ENCODE measurements at places on chromosomes 2 and 18.

DNA sequence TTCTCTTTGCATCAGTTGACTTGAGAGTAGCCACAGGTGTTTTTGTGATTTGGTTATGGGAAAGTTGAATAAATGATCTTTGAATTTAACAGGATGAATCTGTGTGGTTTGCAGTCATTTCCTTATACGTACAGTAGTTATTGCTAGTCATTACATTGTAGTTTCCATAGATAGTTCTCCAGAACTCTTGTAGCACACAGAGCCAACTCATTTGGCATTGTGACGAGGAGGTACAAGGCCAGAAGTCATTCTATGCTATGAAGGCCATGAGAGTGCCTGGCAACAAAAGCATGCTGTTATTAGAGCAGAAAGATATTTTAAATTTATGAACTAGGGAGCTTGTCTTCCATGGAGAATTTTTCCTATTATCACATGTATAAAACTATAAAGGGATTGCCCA, 973.0 kb upstream of the CHAC2 start:
- no peak overlapping the region for H3K27ac ChIP-seq
- no peaks in the 10 kb centered on the region for H3K4me1 ChIP-seq
- DNase-seq, result no peak

DNA sequence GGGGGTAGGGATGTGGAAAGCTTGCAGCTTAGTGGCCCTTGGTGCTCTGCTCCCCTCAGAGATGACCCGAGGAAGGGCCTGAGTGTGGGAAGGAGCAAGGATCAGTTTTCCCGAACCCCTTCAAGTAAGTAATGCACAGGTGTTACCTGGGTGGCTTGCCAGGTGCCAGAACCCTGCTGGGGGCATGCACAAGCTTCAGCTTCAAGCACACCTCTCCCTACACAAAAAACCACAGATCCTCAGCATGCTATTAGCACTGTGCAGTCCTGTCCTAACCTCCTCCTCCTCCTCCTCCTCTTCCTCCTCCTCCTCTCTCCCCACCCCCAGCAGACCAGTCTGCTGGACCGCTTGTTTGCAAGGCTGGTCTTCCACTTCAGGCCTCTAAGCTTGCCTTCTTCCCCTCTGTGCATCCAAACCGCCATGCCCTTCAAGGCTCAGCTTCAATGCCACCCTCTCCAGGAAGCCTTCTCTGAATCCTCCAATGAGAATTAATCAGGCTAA, 114.8 kb downstream of the ACAA2 start:
- DNase-seq, result no peak
- no peaks in the 10 kb centered on the region for H3K27me3 ChIP-seq
- H3K27ac ChIP-seq, result no peak overlapping the region
- no peaks in the 10 kb centered on the region for H3K4me1 ChIP-seq
- H3K36me3 ChIP-seq, result no peaks in the 10 kb centered on the region
- no peak overlapping the region for H3K4me3 ChIP-seq

DNA sequence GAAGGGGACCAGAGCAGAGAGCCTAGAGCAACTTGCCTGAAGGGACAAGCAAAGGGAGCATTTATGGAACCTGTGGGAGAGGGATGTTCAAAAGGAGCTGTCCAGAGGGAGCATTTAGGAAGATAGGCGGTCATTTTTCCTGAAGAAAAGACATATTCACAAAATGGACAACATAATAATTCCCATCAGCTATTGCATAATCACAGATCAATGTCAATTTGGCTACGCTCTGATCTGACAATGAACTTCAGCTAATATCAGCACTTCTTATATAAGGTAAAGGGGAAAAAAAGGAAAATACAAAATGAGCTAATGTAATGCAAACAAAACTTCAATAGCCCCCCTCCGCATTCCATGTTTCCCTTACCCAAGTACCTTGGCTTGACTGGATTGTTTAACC, 291.1 kb upstream of the CDH7 start:
- no peaks in the 10 kb centered on the region for H3K36me3 ChIP-seq
- H3K4me3 ChIP-seq, result no peak overlapping the region
- DNase-seq, result no peak
- no peak overlapping the region for H3K27ac ChIP-seq
- H3K27me3 ChIP-seq, result no peaks in the 10 kb centered on the region

DNA sequence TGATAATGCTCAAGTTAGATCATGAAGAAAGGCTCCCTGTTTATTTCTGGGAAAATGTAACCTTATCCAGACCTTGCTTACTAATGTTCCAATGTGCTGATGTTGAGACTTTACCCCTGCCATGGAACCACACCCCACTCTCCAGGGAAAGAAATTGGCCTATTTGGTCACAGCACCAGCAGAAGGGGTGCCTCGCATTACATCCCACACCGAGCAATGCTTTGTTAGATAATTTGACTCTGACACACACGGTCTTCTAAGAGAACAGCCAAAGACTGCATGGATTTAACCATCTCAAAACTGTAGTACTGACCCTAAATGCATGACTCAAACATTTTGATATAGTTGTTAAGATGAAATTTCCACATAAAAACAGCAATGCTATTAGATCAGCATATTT, 152.1 kb upstream of the CCDC150 start:
- DNase-seq, result no peak
- no peak overlapping the region for H3K27ac ChIP-seq
- H3K4me1 ChIP-seq, result no peaks in the 10 kb centered on the region
- no peak overlapping the region for H3K4me3 ChIP-seq
- peaks cover 2% of the 10 kb centered on the region for H3K27me3 ChIP-seq

DNA sequence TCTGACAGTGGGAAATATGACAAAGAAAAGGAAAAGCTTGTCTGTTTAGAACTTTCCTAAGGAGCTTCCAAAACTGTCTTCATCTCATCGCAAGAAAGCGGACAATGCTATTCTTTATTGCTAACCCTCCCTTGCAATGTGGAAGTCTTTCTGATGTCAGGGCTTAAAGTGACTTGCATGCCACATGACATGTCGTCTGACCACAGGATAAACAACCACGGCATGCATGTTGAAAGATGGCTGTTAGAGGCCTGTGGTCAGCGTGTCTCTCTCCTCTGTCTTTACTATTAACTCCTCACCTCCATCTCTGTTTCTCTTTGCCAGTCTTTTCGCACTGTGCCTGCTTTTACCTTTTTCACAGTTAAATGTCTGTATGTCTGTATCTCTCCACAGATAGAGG, 389.8 kb downstream of the LNPK start:
- H3K36me3 ChIP-seq, result no peaks in the 10 kb centered on the region
- H3K4me3 ChIP-seq, result no peak overlapping the region
- no peak overlapping the region for H3K27ac ChIP-seq
- H3K27me3 ChIP-seq, result no peaks in the 10 kb centered on the region
- no peak for DNase-seq

DNA sequence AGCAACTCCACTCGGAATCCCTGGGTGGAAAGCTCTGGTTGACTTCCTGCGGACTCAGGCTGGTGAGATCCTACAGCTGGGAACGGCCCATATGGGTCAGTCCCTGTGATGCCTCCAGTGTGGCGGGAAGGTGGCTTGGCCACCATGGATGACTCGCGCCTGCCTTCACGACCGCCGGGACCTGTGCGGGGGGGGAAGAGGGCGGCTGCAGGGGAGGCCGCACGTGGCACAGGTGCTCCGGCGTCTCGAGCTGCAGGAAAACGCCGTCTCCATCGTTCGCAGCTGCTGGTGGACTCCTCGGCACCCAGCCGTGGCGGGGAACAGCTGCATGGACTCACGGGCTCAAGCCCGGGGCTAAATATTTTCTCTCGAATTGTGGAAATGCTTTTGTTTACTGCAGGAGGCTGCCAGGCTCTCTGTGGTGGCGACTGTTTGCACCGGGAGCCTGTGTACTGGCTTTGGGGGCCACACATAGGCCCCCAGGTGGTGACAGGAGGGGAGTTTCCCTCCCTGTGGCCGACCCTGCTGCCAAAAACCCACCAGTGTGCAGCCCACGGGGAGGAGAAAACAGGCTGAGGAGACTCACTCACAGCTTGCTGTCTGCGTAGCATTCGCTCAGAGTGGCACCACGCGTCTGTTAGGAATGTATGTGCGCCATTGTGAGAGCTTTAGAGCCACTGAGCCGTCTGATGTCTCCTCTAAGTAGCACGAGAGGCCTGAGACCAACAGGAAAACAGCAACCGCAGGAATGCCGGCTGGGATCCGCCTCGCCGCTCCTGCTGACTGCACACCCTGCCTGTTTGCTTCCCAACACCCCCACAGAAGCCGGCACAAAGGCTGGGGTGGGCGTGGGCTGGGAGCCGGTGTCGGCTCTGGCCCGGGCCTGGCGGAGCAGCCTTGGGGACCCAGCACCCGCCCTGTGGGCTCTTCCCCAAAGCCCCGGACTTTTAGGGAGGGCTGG, 89.2 kb downstream of the NFATC1 start:
- no peaks in the 10 kb centered on the region for H3K27me3 ChIP-seq
- H3K4me3 ChIP-seq, result no peak overlapping the region
- H3K36me3 ChIP-seq, result peaks cover 12% of the 10 kb centered on the region
- no peak for DNase-seq
- H3K27ac ChIP-seq, result no peak overlapping the region

GRCh38 chr2:71995067-71995665, 152.5 kb downstream of the CYP26B1 start:
- no peak overlapping the region for H3K27ac ChIP-seq
- no peak for DNase-seq

DNA sequence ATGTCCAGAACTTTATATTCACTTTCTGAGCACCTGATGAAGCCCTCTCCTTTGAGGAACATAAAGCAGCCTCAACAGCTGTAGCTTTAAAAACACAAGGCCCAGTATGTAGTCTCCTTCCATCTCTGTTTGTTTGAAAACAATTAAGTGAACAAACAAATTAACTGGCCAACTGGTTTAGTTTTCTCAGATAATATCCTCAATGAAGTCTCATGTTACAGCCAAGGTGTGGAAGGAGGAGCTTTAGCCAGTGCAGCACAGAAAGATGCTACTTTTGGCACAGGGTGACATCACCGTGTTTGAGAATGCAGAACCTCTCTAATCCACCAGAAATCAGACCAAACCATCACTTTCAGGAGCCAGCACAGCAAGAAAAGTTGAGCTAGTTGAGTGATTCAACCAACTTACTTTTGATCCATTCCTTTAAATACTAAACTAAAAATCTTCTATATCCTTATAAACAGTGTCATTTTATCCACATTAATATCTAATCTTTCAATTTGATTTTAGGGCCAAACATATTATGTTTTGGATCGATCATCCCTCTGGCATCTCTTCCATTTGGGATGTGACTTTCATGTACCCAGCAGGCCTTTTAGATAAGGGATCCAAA, 488.7 kb downstream of the ARHGAP15 start:
- DNase-seq, result no peak
- H3K27me3 ChIP-seq, result no peaks in the 10 kb centered on the region

DNA sequence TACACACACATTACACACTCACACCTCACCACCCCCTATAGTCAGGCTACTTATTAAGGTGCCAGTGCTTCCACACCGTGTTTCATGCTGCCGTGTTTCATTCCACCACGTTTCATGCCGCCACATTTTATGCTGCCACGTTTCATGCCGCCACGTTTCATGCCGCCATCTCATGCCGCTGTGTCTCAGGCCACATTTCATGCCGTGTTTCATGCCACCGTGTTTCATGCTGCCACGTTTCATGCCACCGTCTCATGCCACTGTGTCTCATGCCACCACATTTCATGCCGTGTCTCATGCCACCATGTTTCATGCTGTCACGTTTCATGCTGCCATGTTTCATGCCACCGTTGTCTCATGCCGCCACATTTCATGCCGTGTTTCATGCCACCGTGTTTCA, 65.1 kb downstream of the MBOAT2 start:
- no peak for DNase-seq
- no peak overlapping the region for H3K4me3 ChIP-seq
- no peaks in the 10 kb centered on the region for H3K27me3 ChIP-seq
- no peaks in the 10 kb centered on the region for H3K4me1 ChIP-seq
- no peak overlapping the region for H3K27ac ChIP-seq

DNA sequence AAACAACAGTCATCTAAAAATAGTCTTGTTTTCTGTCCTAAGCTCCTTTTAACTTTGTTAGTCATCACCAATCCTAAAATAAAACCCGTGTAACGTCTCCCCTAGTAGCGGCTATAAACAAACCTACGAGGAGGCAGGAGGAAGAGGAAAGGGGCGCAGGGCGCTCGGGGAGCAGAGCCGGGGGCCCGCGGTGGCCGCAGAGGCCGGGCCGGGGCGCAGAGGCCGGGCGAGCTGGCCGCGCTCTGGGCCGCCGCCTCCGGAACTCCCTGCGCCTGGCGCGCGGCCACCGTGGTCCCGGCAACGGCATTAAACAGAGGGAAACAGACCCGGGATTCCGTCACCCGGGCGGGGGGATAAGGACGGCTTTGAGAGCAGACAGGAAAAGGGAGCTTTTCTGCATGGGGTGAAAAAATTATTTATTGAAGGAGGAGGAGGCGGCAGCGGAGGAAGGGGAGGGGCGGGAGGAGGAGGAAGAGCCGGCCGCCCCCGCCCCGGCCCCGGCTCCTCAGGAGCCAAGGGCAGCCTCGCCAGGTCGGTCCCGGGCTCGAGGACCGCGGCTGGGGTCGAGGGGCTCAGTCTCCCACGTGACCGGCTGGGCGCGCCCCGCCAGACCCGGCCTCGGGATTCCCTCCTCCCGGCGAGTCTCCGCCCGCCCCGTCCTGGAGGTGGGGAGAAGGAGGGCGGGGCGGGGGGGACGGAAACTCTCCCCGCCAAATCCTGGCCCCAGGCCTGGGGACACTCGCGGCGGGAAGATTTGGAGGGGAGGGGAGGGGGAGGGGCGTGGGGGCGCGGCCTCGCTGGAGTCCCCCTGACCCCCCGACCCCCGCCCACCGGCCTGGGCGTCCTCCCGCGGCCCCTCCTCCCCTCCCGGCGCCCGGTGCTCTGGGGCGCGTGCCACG, 1.8 kb upstream of the NFATC1 start:
- H3K27me3 ChIP-seq, result no peaks in the 10 kb centered on the region
- peaks cover 8% of the 10 kb centered on the region for H3K4me1 ChIP-seq
- DNase-seq, result no peak
- no peak overlapping the region for H3K27ac ChIP-seq
- H3K36me3 ChIP-seq, result no peaks in the 10 kb centered on the region

DNA sequence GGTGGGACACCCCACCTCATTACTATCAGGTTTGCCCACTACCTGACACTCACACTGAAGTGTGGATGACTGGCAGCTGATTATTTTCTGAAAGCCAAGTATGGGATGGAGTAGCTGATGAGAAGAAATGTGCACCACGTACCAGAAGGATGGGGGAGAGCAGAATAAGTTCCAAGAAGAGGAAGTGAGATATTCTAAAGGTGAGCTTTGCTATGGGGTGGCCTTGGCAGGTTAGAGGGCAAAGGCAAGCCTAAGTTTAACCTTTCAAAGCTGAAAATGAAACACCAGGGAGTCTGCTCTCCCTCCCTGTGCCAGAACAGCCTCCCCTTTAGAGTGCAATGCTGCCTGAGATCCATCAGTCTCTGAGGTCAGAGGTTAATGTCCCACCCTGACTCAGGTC, 196.1 kb upstream of the OSR1 start:
- H3K4me3 ChIP-seq, result no peak overlapping the region
- H3K27me3 ChIP-seq, result no peaks in the 10 kb centered on the region
- H3K36me3 ChIP-seq, result no peaks in the 10 kb centered on the region
- no peaks in the 10 kb centered on the region for H3K4me1 ChIP-seq
- H3K27ac ChIP-seq, result no peak overlapping the region

- H3K27ac ChIP-seq, result peak overlapping the region; percentile 77
- H3K4me3 ChIP-seq, result peak overlapping the region; percentile 85
- DNase-seq, result no peak
- H3K36me3 ChIP-seq, result peaks cover 3% of the 10 kb centered on the region
- H3K27me3 ChIP-seq, result no peaks in the 10 kb centered on the region
- H3K4me1 ChIP-seq, result peaks cover 20% of the 10 kb centered on the region
Observed at GRCh38 chr2:71129114-71129901, 721 bp downstream of the MCEE start.

GRCh38 chr2:160431441-160431840, 62.2 kb downstream of the RBMS1 start:
- H3K4me3 ChIP-seq, result no peak overlapping the region
- no peak for DNase-seq
- no peaks in the 10 kb centered on the region for H3K27me3 ChIP-seq
- no peak overlapping the region for H3K27ac ChIP-seq
- H3K36me3 ChIP-seq, result no peaks in the 10 kb centered on the region

- H3K36me3 ChIP-seq, result peaks cover 5% of the 10 kb centered on the region
- DNase-seq, result no peak
Observed at GRCh38 chr2:197273485-197273884, 37.1 kb downstream of the ANKRD44 start.
